Activated T-helper 1 cell treated with anti-CD3 and anti-CD28 coated beads, Interleukin-2, amount 50 U/mL, for 16 hours (primary cell): ENCODE measurements at places on chromosomes 3 and 15.

- DNase-seq = no peak
Measured at GRCh38 chr3:13647298-13648059, 98.6 kb downstream of the FBLN2 start.

DNA sequence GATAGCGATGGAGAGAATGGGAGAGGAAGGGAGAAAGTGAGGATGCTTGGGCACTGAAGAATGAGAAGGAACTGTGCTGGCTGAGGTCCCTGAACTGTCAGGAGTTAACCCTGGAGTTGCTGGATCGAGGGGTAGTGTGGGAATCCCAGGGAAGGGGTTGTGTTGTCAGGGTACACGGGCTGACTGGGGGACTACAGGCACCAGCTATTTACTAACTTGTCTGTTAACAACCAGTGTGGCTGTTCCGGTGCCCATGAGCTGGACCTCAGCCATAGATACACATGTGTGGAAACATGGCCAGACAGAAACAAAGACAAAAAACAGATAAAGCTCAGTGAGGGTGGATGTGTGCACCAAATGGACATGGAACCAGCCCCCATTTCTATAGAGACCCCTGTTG is 55.1 kb downstream of the GASK1A start:
- no peak for DNase-seq

DNA sequence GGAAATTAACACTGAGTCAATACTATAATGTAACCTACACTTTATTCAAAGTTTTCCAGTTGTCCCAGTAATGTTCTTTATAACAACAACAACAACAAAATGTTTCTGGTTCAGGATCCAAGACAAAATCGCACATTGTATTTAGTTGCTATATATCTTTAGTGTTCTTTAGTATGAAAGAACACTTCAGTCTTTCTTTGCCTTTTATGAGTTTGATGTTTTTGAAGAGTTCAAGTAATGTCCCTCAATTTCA is 7.6 kb upstream of the GRAMD1C start:
- DNase-seq = no peak

DNA sequence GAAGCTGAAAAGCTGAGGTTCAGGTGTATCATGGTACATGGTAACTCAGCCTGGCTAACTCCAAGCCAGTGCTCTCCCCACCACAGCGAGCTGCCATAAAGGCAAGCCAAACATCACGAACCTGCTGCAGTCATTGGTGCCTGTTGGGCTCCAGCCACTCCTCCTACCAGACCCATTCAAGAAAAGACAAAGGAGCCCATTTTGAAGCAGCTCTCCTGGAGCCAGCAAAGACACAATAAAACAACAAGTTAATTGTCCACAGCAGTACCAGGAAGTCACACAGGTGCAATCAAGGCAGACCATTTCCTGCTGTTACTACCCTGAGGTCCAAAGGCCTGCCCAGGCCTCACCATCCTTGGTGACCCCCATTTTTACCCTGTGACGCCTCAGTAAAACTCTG is 77.6 kb downstream of the DAPK2 start:
- DNase-seq = no peak

GRCh38 chr3:149401212-149401925 is 23.9 kb upstream of the TM4SF1 start:
- DNase-seq = no peak

DNA sequence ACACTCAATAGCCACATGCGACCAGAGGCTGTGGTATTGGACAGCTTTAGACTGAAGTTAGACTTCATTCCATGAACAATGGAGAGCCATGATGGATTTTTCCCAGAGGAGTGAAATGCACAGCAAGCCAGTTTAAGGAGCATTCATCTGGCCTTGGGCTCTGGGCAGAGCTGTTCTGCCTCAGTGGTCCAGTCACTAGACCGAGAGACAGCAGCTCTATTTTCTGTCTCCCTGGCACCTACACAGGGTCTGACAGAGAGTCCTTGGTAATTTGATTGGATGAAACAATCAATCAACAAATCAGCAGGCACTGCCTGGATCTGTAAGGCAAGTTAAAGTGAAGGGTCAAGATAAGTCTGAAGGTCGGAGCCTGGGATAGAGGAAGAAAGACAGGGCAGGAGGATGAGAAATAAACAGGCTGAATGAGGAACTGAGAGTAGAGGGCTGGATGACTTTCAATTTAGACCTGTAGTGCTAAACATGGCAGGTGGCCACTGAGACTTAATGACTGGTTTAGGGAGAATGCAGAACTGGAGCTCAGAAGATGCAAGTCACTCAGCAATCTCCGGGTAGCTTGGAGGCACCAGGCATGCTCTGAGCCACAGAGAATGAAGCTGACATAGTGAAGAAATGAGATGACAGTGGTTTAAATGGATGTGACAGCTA is 98.5 kb upstream of the SLC25A36 start:
- no peak for DNase-seq
